Epithelial cell of esophagus (primary cell): ENCODE measurements at places on chromosomes 7 and 10.

DNA sequence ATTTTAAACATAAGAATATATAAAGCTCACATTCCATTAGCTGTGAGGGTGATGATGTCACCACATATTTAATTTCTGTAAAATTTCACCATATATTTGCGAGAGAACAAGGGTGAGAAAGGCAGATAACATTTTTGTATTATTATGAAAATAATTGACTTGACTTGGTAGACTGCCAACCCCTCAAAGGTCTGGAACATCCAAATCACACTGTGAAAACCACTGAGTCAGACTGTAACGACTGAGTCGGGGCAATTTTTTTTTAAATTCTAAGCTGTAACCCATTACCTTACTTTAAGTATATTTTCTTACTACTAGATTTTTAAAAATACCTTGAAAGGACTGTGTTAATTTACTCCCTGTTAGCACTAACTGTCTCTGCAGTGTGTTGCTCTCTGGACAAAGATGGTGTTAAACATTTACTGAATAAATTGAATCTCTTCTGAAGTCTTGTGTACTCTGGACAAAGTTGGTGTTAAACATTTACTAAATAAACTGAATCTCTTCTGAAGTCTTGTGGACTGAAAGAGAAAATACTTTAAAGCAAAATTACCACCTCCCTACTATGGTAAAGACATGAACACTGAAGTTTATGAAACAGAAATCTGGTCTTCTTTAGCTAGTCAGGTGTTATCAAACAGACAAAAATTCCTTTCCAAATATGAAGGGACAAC lies 14.1 kb downstream of the PDZD8 start:
- DNase-seq: no peak

DNA sequence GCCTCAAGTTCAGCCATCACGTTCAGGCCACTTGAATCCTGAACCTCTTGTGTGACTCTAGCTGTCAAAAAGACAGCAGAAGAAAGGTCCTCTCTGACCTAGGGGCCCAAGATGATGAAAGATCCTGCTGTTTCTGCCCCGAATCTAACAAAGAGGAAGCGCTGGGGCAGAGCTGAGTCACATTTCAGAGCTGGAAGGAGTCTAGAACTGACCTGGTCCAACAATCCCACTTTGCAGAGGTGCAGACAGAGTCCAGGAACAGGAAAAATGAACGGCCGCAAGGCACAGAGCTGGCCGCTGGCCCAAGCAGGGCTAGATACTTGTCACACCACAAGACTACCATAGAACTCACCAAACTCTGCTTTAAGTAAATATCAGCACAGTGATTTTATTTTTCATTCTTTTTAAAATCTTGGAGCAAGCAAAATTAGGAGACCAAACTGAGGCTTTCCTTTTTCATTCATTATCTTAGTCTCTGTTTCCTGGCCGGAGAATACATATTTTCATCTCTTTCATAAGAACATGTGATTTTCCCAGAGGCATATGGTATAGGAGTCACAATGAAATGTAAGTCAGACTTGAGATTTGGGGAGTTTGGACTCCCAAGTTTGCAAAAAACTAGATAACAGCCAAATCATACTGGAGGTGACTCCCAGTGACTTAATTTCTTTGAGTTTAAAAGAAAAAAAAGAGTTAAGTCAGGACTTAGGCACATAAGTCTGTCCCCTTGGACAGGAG lies 52.8 kb downstream of the CHST15 start:
- no peak for DNase-seq

- peak; percentile 95 for DNase-seq
Measured at GRCh38 chr7:80218723-80219122, 84.1 kb downstream of the GNAI1 start.

DNA sequence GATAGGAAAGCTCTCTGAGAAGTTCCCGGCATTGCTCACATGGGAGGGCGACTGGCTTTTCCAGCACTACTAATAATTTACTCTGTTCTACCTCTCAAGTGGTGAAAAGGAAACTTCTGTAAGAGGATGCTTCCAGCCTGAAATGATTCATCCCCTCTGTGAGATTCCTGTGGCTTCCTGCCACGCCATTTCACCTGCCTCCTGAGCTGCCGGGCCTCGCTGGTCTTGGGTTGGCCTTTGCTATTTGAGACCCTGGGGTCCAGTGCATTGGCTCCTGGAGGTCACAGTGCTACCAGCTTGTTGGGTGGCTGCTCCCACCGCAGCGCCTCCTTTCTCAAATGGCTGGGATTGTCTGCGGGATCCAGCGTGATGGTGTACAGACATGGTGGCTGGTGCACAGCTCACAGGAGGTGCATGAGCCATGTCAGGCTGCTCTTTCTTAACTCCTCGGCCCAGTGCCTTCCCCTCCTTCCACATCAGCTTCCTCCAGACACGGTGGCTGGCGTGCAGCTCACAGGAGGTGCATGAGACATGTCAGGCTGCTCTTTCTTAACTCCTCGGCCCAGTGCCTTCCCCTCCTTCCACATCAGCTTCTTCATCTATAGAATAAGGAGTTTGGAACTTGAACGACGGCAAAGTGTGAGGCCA lies 42.9 kb upstream of the PCBD1 start:
- DNase-seq: peak; percentile 78

DNA sequence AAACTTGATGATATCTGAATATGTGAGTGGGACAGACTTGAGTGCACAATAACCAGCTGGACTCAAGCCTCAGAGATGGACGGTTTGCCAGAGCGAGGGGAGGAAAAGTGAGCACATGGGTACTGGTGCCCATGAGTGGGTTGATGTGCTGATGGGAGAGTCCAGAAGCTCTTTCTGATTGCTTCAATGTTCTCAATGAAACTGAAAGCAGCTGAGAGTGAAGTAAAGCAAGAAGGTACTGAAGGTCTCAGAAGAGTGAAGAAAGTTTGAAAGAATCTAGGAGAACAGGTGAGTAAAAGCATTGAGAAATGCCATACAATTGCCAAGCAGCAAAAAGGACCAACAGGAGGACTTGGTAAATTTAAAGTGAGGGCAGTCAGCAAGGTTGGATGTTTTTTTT lies 28.6 kb downstream of the CTTNBP2 start:
- no peak for DNase-seq

GRCh38 chr10:85623758-85624157 lies 742.8 kb downstream of the GRID1 start:
- DNase-seq: no peak

- DNase-seq: no peak
Measured at GRCh38 chr7:129862682-129863081, 90.1 kb downstream of the UBE2H start.

- DNase-seq: peak; percentile 68
Measured at GRCh38 chr10:52539463-52539862, 225.4 kb downstream of the DKK1 start.

DNA sequence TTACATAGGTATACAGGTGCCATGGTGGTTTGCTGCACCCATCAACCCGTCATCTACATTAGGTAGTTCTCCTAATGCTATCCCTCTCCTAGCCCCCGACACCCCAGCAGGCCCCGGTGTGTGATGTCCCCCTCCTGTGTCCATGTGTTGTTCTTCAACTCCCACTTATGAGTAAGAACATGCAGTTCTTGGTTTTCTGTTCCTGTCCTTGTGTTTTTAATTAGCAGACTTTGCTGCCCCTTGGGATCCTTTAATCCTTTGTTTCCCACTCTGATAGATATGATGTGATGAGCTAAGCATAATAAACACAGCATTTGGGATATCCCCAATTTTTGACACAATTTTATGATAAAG lies 71.1 kb upstream of the PALS2 start:
- no peak for DNase-seq

- no peak for DNase-seq
Measured at GRCh38 chr10:123891144-123892071, at the start of gene CPXM2. Gene CPXM2, minus strand, starts transcription at chr10:123891807. Its CDS starts 148 bp downstream, at chr10:123891659.

DNA sequence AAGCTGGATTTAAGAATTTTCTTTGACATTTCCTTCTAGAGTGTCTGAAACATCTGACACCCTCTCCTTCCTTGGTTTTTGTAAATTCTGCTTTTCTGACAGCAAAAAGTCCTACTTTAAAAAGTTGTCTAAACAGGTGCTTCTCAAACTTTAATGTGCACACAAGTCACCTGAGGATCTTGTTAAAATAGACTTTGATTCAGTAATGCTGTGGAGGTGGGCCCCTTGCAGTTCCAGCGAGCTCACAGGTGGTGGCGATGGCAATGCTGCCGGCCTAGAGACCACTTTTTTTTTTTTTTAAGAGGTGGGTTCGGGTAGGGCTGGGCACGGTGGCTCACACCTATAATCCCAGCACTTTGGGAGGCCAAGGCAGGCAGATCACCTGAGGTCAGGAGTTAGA lies 77.1 kb downstream of the ABCC2 start:
- DNase-seq: no peak

DNA sequence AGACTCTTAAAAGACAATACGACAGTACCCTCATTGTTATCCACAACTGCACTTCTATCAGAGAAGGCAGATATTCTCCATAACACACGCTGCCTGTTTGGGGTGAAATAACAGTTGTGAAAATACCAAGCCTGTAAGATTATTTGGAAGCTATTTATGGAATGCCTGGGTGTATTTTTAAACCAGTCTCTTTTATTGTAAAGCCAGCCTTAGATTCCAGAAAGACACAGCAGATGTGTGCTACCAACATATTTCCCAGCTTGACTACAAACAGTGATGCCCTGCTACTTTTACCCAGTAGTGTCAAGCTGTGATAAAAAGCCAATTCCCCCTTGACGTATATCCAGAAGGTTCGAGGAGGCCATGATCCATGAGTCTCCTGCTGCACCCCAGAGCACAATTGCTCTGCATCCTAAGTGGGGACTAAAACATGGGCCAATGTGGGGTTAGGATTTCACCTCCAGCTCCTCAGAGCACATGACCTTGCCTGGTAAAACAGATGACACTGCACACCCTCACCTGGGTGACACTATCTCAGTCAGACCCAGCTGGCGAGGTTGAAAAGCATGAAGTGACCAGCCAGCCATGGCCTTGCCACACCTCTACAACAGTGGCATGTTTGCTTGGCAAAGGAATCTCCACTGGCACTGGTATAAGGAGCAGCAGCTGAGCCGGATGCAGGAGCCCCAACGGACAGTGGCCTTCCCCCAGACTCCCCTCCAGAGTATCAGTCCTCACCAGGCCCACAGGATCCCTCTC lies 62.2 kb downstream of the GFRA1 start:
- no peak for DNase-seq
